ENCODE measurements at places on chromosomes 4 and X. TPM values are rescaled to one million over a fixed set of nuclear protein-coding genes. Genes with fewer than 3 reads are reported as not detected.

Gene RFC1
- 109 TPM for total RNA-seq

GRCh38 chr4:189802884-189803283 lies 137.8 kb upstream of the FRG1 start:
- no peaks in the 10 kb centered on the region for H3K4me1 ChIP-seq
- peaks cover 2% of the 10 kb centered on the region for H3K27me3 ChIP-seq
- H3K4me3 ChIP-seq = no peak overlapping the region
- DNase-seq = no peak
- H3K36me3 ChIP-seq = peaks cover 2% of the 10 kb centered on the region

DNA sequence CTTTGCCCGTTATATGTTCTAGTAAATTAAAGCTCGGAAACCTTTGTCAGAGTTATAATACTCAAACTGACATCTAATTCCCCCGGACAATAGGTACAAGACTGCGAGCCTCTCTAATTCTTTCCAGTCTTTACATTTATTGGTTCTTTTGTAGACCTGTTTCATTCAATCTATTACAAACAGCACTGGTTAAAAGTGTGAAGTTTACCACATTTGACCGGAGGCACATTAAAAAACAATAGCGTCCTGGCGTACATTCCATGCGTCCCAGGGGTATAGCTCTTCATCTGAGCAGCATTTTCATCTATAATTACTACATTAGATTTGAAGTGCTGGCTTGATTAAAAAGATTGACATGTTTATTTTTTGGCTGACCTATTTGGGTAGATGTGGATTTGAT lies 49.9 kb upstream of the TENM3 start:
- DNase-seq = no peak
- peaks cover 4% of the 10 kb centered on the region for H3K27me3 ChIP-seq
- no peak overlapping the region for H3K4me3 ChIP-seq
- no peaks in the 10 kb centered on the region for H3K36me3 ChIP-seq
- no peak overlapping the region for H3K27ac ChIP-seq

- no peaks in the 10 kb centered on the region for H3K27me3 ChIP-seq
- H3K4me3 ChIP-seq = no peak overlapping the region
- H3K27ac ChIP-seq = no peak overlapping the region
- H3K4me1 ChIP-seq = no peaks in the 10 kb centered on the region
- DNase-seq = no peak
Observed at GRCh38 chr4:106569146-106570031, 200.8 kb upstream of the GIMD1 start.

DNA sequence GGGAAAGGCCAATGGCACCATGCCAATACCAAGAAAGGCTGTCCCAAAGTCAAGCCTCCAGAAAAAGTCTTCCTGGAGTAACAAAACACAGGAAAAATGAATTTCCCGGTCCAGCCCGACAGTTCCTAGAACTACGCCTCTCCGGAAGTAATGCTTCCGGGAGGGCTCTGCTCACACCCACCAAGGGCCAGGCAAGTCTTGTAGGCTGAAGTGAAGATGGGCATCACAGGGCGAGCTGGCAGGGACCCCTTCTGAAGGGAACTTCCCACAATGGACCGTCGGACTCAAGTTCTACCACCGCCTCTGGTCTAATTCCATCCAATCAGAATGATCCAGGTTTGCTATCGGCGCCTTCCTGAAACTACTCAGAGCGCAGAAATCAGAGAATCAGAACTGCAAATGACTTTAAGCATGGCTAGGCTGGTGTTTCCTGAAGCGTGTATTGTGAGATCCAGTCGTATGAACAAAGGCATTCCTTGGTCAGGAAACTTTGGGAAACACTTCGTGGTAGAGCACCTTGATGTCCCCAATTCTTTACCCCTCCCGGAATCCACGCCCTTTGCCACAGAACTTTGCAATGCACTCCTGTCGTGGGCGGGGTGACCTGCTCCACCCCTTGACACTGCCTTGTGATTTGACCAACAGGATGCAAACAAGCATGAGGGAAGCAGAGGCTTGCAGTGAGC lies 127.8 kb downstream of the BCOR start:
- DNase-seq = no peak
- H3K27me3 ChIP-seq = no peaks in the 10 kb centered on the region
- H3K4me1 ChIP-seq = peaks cover 20% of the 10 kb centered on the region
- H3K27ac ChIP-seq = no peak overlapping the region

DNA sequence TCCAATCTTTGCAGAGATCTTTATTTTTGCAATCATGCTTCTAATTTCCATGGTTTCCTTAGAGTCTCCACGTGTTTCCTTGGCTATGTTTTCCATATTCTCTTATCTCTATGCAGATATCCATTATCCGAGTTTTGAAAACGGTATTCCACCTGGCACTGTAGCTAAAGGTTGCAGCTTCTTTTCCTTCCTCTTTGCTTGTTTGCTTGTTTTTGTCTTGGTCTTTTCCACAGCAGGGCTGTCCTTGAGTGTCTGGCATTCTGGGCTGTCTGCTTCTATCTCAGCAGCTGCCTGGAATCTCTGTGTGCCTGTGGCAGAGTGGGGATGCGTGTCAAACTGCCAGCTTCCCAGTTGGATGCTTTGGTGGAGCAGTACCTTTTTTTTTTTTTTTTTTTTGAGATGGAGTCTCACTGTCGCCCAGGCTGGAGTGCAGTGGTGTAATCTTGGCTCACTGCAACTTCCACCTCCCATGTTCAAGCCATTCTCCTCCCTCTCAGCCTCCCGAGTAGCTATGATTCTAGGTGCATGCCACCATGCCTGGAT lies 46.9 kb downstream of the WFS1 start:
- H3K4me1 ChIP-seq = no peaks in the 10 kb centered on the region
- H3K27ac ChIP-seq = no peak overlapping the region
- no peaks in the 10 kb centered on the region for H3K36me3 ChIP-seq
- peaks cover 4% of the 10 kb centered on the region for H3K27me3 ChIP-seq
- no peak overlapping the region for H3K4me3 ChIP-seq
- DNase-seq = no peak

Gene CT45A1
- not detected for total RNA-seq

Gene ADRA2C
- total RNA-seq = not detected

DNA sequence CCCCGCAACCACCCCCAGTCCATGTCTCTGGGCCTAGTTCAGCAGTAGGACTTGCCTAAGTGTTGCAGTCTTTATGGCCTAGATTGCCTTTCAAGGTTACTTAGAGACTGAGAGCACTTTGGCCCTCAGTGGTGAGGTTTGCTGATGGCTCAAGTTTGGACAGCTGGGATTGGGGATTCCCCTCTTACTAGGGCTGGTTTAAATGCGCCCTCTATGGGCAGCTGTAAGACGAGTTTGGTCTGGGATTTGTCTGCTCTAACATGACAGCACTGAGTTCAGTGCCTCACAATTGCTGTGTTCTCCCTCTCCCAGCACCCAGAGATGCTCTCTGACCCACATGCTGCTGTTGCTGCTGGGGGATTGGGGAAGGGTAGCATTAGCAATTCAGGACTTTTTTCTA lies 23.1 kb downstream of the DACH2 start:
- no peak for DNase-seq
- peaks cover 10% of the 10 kb centered on the region for H3K27me3 ChIP-seq

- H3K27me3 ChIP-seq = peaks cover 23% of the 10 kb centered on the region
- DNase-seq = no peak
Observed at GRCh38 chr4:107806196-107806595, 18.5 kb upstream of the SGMS2 start.

DNA sequence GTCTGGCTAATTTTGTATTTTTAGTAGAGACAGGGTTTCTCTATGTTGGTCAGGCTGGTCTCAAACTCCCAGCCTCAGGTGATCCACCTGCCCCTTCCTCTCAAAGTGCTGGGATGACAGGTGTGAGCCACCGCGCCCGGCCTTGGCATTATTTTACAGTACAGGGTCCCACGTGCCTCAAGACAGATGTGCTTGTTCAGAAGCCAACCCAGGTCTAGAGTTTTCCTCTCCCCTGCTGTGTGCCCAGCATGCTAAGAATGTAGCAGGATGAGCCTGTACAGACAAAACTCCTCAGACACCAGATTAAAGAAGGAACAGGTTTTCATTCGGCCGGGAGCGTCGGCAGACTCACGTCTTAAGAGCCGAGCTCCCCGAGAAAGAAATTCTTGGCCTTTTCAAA lies 42.2 kb downstream of the CRLF2 start:
- H3K36me3 ChIP-seq = no peaks in the 10 kb centered on the region
- peaks cover 12% of the 10 kb centered on the region for H3K4me1 ChIP-seq
- no peak for DNase-seq

GRCh38 chr4:106424426-106424825 lies 55.8 kb upstream of the GIMD1 start:
- H3K27ac ChIP-seq = no peak overlapping the region
- peaks cover 8% of the 10 kb centered on the region for H3K27me3 ChIP-seq
- DNase-seq = no peak
- H3K4me1 ChIP-seq = no peaks in the 10 kb centered on the region

Gene SORCS2
- total RNA-seq = 0.07 TPM

DNA sequence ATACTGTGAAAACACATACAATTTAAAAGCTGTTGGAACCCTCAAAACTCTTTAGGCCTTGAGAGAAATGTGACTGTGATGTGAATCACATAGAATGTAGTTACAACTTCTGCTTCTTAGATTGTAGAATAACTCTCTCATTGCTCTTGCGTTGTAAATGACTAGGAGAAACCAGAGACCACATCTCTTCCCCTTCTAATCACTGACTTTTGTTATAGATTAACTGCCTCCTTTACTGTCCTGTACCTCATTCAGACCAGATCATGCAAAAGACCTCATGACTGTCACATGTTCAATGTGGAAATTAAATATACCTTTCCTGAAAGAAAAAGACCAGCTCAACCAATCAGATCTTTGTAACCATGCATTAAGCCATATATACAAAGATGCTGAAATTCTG lies 43.2 kb upstream of the NEIL3 start:
- DNase-seq = no peak
- H3K4me1 ChIP-seq = no peaks in the 10 kb centered on the region
- no peak overlapping the region for H3K27ac ChIP-seq

- no peaks in the 10 kb centered on the region for H3K27me3 ChIP-seq
- DNase-seq = no peak
- no peaks in the 10 kb centered on the region for H3K36me3 ChIP-seq
- no peaks in the 10 kb centered on the region for H3K4me1 ChIP-seq
Observed at GRCh38 chrX:68844581-68844980, 15.8 kb downstream of the EFNB1 start.

DNA sequence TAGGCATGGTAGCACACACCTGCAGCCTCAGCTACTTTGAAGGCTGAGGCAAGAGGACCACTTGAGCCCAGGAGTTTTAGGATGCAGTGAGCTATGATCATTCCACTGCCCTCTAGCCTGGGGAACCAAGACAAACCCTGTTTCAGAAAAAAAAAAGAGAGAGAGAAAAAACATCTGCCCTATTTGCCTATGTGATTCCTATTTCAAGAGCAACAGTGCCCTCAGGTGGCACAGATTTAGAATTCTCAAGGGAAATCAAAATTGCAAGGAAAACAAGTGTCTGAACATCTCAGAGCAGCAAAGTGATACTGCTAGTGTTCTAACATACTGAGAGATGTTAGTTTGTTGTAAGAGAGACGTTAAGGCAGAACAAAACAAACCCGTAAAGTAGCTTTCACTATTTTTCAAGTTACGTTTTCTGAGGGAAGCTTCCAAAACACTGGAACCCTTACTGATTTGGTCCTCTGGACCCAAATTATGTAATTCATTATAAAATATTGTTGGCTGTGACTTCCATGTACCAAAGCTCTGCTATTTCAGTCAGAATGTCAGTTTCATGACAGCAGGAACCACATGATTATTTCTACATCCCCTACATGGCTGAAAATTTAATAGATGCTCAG lies 7.9 kb downstream of the BDH2 start:
- H3K27ac ChIP-seq = no peak overlapping the region
- no peaks in the 10 kb centered on the region for H3K27me3 ChIP-seq
- H3K4me1 ChIP-seq = peaks cover 11% of the 10 kb centered on the region

DNA sequence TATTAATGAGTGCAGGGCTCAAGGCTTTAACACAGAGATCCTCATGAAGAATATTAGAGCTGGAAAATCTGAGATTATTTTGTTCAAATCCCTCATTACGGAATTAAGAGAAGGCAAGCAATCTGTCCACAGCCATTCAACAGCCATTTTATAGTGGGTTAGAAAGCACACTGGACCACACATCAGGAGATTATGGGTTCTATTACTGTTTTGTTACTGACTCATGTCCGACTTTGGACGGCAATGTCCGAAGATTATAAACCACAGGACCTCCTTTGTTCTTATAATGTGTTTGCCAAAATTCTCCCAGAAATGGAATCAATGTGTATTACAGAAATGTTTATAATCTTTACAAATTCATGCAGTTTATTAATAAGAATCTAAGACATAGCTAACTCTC lies 8.1 kb downstream of the LAMTOR3 start:
- H3K36me3 ChIP-seq = peaks cover 5% of the 10 kb centered on the region
- no peak for DNase-seq
- H3K4me1 ChIP-seq = peaks cover 12% of the 10 kb centered on the region
- no peak overlapping the region for H3K27ac ChIP-seq
- no peak overlapping the region for H3K4me3 ChIP-seq
- H3K27me3 ChIP-seq = no peaks in the 10 kb centered on the region

All from activated naive CD4-positive, alpha-beta T cell treated with anti-CD3 and anti-CD28 coated beads for 36 hours (primary cell).